ENCODE measurements at places on chromosomes 12 and 14.

DNA sequence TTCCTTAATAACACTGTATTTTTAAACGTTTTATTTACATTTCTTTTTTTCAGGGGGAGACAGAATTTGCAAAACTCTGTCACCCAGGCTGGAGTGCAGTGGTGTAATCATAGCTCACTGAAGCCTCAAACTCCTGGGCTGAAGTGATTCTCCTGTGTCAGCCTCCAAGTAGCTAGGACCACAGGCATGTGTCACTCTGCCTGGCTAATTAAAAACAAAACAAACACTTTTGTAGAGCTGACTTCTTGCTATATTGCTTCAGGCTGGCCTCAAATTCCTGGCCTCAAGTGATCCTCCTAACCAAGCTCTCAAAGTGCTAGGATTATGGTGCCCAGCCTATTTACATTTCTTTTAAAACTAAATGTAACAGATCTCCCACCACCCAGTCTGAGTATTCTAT, 12.7 kb downstream of the CPSF6 start:
- DNase-seq, result no peak

GRCh38 chr14:29955087-29955486, 27.4 kb upstream of the PRKD1 start:
- no peak for DNase-seq

- DNase-seq, result no peak
These were observed 297.2 kb downstream of the FBXL14 start for GRCh38 chr12:1297206-1297605.

DNA sequence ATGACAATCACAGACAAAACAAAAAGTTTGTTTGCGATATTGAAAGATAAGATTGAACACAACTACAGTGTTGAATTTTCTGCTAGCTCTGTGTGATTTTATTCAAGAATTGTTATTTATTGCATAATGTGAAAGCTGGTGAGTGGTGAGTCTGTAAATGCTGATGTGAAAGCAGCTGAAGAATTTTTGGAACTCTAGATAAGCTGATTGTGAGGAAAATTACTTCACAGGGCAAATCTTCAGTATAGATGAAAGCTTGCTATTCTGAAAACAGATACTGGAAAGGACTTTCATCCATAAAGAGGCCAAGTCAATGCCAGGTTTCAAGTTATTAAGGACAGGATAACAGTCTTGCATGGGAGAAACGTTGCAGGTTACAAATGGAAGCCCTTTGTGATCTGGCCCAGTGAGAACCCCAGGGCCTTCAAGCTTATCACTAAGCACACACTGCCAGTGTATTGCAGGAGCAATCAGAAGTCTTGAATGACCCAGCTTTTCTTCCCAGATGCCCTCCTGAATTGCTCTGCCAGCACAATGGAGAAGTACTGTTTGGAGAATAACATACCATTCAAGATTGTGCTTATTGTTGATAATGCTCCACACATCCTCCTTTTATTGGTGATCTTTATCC, 153.7 kb downstream of the PCNX1 start:
- DNase-seq, result no peak

DNA sequence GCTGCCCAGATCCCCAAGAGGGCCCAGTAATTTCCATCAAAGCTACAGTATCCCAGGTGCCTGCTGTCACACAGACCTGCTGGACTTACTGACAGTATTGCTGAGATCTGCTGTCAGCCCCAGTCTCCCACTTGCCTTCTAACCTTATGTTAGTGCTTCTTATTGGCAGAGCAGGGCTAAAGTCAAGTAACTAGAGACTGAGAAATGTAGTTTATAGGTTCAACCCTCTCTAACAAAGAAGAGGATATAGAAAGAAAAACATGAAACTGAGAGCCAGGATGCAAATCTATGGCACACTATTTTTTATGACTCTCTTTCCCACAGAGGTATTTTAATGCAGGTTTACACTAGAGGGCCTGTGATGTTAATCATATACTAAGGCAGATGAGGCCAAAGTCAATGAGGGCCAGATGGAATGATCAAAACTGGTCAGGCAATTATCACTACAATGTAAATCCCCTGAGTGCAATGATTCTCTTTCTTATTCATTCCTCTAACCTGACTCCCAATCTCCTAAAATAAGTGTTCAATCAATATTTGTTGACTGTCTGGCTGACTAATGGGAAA, 781.9 kb downstream of the VRK1 start:
- DNase-seq, result no peak

DNA sequence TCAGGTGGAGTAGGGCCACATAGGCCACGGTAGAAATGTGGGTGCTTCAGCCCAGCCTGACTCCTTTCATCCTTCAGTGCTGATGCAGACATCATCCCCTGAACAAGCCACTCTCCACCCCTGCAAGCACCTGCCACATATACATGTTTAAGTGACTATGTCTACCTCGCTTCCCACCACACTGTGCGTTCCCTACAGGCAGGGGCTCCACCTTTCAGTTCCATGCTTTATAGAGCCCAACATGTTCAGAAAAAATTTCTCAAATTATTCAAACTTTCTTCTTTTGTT, 11.6 kb downstream of the SLC7A7 start:
- no peak for DNase-seq

GRCh38 chr14:52355016-52355431, 40.9 kb downstream of the PTGER2 start:
- no peak for DNase-seq

DNA sequence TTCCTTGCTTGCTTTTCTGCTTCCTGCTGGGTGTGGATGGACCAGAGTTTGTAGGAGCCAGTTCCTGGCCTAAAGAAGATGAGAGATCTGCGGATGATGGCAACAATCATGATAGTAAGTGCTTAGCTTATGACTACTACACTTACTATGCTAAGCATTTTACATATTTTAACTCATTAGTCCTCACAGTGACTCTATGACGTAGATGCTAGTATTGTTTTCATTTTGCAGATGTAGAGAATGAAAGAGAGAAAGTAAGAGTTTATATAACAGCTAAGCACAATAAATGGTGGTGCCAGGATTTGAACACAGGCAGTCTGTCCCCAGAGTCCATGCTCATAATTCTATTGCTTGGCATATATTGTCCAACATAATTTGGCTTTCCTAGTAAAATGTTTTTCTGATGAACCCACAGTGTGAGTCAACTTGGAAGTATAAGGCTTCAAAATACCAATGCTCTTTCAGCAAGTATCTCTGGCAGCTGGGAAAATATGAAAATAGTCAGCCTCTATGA, 363.2 kb upstream of the DDHD1 start:
- no peak for DNase-seq

DNA sequence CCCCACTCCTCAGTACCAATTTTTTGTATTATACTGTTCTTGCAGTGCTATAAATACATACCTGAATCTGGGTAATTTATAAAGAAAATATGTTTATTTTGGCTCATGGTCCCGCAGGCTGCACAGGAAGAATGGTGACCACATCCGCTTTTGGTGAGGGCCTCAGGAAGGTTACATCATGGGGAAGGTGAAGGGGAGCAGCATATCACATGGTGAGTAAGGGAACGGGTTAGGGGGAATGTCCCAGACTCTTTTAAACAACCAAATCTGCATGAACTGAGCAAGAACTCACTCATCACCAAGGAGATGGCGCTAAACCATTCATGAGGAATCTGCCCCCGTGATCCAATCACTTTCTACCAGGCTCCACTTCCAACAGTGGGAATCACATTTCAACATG, 40.0 kb downstream of the OSBPL8 start:
- DNase-seq, result no peak

DNA sequence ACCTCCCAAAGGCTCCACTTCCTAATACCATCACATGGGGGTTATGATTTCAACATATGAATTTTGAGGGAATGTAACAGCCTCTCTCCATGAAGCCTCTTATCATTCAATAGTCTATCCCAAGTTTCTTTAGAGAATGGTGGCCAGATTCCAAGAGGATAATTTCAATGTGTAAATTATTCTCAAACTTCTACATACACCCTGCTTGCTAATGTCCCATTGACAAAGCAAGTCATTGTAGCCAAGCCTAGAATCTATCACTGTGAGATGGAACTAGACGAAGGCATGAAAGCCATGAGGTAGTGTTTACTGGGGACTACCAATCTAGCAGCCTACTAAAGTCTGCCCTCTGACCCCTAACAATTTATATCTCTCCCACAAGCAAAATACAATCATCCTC, 3.8 kb downstream of the INHBC start:
- DNase-seq, result no peak

- DNase-seq, result no peak
These were observed 8.2 kb downstream of the SINHCAF start for GRCh38 chr12:31317471-31318395.

- DNase-seq, result no peak
These were observed 107.1 kb downstream of the LGMN start for GRCh38 chr14:92641306-92641705.
